ENCODE measurements at places on chromosomes 16 and 17. TPM values are rescaled to one million over a fixed set of nuclear protein-coding genes. Genes with fewer than 3 reads are reported as not detected.

Gene CACNG5
- total RNA-seq, result not detected

GRCh38 chr16:47999595-47999994, 156.2 kb downstream of the ABCC12 start:
- no peak for DNase-seq

DNA sequence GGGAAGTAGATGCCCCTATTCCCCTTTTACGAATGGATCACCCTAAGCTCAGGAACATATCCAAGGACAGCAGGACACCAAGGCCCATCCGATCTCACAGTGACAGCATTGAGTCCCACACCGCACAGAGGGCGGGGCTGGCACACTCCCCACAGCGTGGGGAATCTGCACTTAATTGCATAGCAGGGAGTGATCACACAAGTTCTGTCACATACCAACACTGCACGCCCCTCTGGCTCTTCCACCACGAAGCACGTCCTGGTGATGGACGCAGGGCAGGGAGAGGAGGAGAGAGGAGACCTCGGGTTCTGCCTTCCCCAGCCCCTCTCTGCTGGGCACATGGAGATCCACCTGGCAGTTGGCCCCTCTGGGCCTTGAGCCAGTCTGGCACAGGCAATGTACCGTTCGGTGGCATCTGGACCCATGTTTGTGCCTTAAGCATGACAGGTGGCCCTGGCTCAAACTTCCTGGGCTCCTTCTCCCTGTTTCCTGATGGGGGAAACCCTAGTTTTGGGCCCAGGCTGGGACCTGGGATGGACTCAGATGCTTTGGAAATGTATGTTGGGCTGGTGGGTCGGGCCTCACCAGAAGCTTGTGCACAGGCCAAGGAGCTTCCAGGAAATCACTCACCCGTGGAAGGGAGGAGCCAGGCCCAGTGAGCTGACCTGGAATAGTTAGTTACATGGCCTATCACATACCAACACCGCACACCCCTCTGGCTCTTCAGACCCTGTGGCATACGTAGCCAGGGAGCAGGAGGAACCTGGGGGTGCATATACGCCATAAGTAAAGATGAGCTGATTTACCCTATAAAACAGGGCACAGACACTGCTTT, 35.1 kb upstream of the CREBBP start:
- DNase-seq, result no peak

DNA sequence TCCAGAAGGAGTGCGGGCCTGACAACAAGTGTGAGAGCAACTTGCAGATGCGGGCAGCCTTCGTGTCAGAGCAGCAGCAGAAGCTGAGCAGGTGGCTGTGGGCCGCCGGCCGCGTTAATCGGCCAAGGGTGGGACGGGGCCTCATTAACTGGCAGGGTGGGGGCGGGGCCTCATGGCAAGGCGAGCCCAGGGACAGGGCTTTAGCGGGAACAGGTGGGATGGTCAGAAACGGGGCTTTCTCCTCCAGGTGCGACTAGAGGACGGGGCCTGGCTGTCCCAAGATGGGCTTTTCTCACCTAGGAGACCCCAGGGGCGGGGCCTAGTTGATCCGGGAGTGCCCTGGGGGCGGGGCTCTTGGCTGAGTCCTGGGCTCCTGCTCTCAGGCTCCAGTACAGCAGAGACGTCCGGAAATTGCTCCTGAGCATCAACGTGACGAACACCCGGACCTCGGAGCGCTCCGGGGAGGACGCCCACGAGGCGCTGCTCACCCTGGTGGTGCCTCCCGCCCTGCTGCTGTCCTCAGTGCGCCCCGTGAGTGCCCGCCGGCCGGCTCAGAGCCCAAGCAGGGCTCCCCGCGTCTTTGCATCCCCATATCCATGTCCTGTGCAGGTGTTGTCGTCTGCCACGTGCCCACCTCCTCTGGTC, 18.4 kb upstream of the PDK2 start:
- no peak for DNase-seq

DNA sequence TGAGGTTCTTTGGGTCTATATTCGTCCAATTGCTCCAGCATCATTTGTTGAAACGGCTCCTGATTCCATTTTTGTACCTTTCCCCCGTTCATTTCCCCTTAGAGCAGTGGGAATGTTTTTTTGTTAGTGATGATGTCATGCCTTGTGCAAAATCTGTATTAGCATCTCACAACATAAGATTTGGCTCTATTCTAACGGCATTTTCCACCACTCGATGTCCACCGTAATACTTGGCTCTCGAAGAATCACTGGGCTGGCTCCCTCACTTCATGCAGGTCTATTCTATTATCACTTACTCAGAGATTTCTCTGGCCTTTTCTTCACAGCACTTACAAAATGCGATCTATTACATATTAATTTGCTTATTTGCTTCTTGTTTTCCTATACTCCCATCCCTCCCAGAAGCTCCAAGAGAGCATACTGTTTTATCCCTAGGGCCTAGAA, 571 bp upstream of the NME1 start:
- DNase-seq, result peak; percentile 11

DNA sequence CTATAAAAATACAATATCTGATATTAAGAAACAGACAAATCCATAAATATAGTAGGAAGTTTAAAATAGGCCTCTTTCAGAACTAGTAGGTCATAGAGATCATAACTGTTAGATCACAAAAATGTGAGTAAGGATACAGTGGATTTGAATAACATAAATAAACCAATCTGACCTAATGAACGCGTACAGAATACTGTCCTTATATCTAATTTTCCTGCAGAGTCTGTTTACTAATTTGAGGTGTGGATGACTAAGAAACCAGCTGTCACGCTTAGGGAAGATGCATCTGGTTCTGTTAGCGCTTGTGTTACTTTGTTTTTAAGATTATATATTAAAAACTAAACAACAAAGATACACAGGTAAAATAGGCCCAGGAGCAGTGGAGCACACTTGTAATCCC, 14.8 kb downstream of the CPD start:
- no peak for DNase-seq

GRCh38 chr16:74577882-74578366, 29.0 kb downstream of the GLG1 start:
- no peak for DNase-seq

GRCh38 chr16:24255456-24256371, at the start of gene CACNG3:
Gene CACNG3, plus strand, starts transcription at chr16:24256335. Its CDS starts 420 bp downstream, at chr16:24256755.
- DNase-seq, result peak; percentile 14
